Stimulated activated CD4-positive, alpha-beta T cell treated with anti-CD3 and anti-CD28 coated beads, Interleukin-12 subunit alpha, Interleukin-12 subunit beta, amount 100 ng/mL, for 4 hours (primary cell): ENCODE measurements at places on chromosomes 7 and 10.

- no peak for DNase-seq
These were observed 87.0 kb downstream of the ARMH3 start for GRCh38 chr10:101968940-101969321.

DNA sequence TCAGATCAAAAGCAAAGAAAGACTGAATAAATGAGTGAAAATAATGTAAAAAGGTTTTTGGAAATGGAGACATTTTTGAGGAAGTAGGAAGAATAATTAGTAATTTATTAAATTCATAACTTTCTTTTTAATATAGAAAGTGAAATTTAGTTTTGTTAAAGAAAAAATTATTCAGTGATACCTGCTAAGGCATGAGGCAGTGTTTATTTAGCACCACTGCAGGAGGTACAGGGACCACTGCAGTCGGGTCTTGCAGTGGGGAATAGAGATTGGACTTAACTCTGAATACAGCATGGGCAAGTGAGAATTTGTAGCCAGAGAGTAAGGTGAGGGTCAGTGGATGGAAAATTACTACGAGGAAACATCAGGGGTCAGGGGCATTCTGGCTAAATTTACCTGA lies 39.9 kb downstream of the TPST1 start:
- DNase-seq = no peak

DNA sequence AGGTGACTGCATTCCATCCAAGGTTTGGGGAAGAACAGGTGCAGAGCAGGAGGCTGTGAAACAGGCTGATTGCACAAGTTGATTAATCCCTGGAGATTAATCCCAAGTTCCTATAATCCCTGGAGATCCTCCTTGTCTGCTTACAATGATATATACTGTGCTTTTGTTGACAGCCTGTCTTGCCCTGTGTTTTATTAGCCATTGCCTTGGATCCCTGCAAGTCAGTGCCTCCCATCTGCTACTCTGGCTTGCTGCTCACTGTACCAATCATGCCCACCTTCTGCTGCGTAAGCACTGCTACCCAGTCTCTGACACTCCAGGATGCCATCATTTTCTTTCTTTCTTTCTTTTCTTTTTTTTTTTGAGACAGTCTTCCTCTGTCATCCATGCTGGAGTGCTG lies 65.4 kb downstream of the ANKRD61 start:
- DNase-seq = no peak

DNA sequence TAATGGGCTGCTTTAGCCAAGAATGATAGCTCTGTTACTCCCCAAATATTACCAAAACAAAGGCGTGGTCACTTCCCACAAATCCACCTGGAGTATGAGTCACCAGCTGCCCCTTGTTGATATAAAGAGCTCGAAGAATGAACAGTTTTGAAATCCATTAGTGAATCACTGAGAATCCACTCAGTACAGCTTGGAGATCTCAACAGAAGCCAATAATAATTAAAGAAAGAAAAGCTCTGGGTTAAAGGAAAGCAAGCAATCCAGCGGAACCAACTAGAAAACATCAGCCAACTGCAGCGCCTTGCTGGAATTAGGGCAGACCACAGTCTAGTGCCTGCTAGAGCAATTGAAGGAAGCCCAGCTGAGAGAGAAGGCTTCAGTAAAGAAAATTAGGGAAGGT lies 576.0 kb upstream of the C7orf33 start:
- no peak for DNase-seq

DNA sequence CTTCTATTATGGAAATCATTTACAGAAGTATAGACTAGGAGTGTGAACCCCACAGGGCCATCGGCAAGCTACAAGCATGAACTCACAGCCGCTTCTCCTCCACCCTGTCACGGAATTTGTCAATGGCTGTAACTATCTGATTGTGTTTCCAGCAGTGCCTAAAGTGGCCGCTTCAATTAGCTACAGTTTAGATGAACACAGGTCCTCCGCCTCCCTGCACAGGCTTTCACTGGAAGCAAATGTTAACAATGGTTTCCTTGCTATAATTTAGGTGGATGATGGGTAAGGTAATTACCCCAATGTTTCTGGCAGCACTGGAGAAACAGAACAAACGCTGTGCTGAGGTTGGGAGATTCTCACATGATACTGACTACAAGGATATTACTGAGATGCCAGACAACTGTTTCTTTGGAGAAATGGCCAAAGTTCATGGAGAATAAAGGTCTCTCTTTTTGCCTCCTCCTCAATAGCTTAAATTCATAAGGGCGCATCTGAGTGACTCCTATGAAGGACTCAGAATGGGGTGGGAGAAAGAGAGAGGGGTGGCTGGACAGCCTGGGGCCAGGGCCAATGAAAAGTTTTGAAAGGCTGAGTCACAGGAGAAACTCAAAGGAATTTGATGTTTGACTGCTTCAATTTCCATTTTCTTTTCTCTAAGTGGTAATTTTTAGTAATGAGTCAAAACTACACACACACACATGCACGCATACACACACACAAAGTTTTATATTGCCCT lies 78.9 kb downstream of the SVIL start:
- no peak for DNase-seq

- no peak for DNase-seq
These were observed 4.5 kb downstream of the PRAP1 start for GRCh38 chr10:133351408-133352318.

DNA sequence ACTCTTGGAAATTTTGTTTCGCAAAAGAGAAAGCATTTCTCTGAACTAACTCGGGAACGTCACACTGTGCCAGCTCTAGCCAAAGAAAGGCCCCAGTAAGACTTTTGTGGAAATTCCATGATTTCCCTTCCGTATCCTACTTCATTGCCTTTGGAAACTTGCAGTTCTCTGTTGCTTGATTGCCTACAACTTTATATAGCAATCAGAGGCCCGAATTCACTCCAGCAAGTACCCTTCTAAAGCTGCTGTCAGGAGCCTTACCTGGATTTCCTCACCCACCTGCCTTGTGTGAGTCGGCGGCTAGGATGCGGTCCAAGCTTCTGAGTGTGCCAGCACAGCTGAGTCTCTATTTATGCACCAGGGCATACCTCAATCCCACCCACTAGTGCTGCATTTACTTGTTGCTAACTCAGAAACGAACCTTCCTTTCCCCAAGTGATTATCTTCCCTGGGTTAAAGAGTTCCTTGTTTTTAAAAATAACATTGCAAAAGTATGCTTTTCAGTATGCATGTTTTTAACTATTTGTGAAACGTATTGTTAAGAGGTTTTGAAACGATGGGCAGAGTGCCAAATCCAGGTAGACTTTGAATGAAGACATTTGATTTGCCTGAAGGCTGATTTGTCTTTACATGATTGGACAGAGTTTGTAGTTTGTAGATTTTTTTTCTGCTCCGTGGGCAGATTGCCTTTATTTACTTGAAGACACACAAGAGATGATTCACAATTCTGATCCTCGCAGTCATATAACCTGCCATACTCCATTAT lies at the start of gene AGR2:
Gene AGR2 (minus strand): TSS at position 326 of the 766 bp plus-strand sequence. CDS start 3,203 bp downstream, outside the sequence.
- no peak for DNase-seq

DNA sequence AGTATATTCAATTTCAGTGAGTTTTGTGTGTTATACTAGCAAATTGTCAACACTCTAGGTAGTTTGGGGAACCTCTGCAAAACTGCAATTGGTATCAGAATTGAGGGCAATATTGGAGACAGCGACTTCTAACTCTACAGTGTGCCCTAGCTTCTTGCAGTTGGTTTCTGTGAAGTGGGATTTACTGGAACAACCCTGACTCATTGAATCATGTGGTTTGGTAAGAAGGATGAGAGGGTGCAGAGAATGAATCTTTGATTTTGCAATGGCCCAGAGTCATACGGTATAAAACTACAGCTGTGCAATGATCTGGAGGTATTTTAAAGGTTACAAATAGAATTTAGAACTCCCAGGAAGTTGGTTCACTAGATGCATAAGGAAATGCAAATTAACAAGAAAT lies 129.1 kb upstream of the PPP1R3A start:
- DNase-seq = no peak
